Right lung (tissue), 10 donors: ENCODE measurements at places on chromosomes 4 and X.

DNA sequence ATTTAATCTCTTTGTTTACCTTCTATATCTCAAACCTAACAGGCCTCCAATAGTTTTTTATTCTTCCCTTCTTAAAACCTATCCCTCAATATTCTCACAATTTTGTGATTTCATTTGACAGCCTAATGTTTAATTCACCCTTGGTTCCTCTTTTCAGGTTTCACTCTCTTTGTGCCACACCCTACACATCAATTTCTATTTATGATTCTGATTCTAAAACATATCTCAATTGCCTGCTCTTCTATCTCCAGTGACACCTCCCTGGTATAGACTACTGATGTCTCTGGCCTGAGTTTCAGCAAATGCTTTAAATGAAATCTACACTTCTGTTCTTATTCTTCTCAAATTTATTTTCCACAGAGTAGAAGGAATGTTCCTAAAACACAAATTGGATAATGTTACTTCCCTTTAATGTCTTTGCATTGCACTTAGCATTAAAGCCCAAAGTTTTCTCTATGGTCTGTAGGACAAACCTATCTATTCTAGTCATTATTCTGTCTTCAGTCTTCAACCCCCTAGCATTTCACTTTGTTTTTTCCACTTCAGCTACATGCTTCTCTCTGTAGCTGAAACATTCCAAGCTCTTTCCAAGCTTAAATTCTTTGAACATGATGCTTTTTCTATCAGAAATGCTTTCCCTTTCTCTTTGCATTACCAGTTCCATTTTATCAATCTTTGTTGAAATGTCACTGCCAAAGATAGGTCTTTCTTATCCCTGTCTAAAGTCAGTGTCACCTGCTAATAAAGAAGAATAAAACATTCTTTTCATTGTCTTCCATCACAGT is 622.0 kb downstream of the CENPC start:
- no peak for DNase-seq

DNA sequence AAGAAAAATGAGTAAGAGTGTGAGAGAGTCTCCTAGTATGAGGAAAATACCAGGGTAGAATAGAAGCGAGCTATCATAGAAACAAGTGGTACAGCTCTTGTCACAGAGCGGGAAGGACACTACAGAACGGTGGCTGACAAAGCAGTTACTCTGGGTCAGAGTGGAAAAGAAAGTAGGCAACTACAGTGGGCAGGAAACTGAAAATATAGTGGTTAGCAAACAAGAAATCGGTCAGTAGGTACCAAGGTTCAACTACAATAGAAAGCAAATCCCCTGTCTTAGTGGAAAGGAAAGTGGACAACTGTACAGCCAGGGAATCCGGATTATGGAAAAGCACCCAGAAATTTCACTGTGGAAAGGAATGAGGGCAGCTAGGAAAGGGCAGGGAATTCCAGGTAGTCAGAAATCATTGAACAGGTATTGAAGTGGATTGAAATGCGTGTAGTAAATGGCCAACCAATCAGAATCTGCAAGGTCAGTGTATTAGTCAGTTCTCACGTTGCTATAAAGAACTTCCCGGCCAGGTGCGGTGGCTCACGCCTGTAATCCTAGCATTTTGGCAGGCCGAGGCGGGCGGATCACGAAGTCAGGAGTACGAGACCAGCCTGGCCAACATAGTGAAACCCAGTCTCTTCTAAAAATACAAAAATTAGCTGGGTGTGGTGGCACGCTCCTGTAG is 219.6 kb upstream of the DIAPH2 start:
- DNase-seq: no peak

- DNase-seq: no peak
These were observed 723.2 kb upstream of the AGA start for GRCh38 chr4:178165251-178165950.

- no peak for DNase-seq
These were observed 74.4 kb downstream of the HTT start for GRCh38 chr4:3148926-3149325.

GRCh38 chr4:148965080-148965479 is 522.9 kb upstream of the NR3C2 start:
- no peak for DNase-seq

GRCh38 chrX:112450810-112451209 is 228.9 kb downstream of the LHFPL1 start:
- no peak for DNase-seq

DNA sequence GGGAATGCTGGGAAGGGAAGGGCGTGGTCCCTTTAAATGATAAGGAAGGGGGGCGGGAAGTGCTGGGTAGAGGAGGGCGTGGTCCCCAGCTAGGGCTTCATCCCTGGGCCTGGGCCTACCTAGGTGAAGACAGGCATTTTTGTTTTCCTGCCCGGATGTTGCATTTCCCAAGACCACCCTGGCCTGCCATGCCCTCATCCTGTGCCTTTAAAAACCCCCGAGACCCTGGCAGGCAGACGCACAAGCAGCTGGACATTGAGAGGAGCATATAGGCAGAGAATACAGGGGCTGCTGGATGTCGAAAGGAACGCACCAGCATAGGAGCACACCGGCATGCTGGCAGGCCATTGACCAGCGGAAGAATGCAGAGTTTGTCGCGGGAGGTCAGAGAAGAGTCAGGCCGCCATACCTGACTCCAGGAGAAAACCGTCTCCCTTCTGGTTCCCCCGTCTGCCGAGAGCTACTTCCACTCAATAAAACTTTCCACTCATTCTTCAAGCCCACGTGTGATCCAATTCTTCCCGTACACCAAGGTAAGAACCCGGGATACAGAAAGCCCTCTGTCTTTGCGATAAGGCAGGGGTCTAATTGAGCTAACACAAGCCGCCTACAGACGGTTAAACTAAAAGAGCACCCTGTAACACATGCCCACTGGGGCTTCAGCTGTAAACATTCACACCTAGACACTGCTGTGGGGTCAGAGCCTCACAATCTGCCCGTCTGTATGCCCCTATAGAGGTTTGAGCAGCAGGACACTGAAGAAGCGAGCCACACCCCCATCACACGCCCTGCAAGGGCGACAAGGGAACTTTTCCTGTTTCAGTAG is 2.9 kb upstream of the AGA start:
- no peak for DNase-seq

- no peak for DNase-seq
These were observed 14.7 kb downstream of the GRPR start for GRCh38 chrX:16138108-16138427.

DNA sequence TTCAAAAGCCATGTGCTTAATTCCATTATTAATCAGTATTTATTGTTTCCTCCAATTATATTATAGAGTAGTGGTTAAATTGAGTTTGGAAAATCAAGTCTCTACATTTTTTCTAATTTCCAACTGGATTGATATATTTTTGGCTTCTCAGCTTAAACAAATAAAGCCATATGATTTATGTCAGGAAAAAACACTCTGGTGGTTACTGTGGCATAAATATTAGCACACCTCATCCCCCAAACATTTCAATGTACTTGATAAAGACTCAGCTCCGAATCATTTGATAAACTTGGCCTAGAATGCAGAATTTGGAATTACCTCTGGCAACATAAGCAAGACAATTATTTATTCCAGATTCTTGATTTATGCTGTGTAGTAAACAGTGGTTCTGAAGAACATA is 2313.8 kb downstream of the ARAP2 start:
- DNase-seq: no peak

DNA sequence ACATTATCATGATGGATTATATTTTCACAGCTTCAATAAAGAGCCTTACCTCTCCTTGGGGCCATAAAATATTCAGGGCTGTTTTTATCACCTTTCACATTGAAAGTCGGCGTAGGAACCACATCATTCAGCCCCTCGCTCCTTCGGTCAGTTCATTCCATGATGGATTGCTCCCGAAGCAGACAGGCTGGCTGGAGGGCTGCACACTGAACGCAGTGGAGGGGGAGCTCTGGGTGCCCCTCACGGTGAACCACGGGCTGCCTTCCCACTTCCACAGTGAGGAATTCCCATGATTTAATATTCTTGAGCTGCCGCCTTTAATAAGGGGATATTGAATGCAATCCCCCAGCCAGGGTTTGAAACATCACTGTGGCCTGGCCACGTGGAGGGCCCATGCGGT is 16.0 kb downstream of the PPP2R2C start:
- no peak for DNase-seq

DNA sequence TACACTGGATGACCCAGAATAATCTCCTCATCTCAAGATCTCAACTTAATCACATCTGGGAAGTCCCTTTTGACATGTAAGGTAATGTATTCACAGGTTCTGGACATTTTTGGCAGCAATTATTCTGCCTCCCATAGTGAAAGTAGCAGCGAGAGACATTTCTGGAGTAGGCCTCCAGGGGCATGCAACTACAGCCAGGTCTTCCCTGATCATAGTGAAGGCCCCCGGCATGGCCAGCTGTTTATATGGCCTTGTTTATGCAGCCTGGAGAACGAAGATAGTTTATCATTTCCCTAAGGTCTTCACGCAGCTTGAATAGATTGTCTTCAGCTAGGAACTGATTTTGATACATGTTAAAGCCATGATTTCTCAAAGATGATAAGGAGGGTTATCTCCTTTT is 139.9 kb downstream of the RNF150 start:
- no peak for DNase-seq

DNA sequence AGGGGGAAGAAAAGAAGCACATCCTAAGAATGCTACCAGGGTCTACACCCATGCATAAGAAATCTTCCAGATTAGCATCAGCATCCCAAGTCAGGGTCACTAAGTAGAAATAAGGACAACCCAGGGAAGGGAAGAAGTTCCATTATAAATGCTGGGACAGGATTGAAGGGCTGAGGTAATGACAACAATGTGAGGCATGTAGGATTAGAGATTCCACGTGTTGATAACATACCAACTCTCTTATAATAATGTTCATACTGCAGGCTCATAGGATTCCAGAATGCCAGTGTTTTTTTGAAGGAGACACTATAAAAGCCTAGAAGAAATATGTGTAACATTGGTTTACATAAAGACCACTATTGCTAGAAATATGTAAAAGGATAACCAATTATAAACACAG is 201.2 kb downstream of the MID1IP1 start:
- no peak for DNase-seq

GRCh38 chr4:121071640-121072223 is 603 bp downstream of the NDNF start:
- no peak for DNase-seq

DNA sequence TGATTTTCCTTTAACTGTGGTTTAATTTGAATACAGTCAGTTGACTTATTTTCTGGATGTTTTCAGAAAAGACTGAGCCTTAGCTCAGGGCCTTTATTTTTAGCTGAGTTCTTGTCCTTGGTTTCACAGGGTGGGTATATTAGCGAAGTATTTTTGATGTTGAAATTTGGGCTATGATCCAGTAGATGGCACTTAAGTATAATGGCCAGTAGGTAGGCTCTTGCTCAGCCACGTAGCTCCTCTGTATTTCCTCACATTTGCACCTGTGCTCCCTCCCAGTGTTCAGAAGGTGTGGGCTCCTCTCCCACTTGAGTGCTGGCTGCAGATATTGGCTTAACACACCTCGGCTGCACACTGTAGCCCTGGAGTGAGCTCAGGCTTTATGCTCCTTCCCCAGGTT is 549.9 kb upstream of the AMOT start:
- DNase-seq: no peak

DNA sequence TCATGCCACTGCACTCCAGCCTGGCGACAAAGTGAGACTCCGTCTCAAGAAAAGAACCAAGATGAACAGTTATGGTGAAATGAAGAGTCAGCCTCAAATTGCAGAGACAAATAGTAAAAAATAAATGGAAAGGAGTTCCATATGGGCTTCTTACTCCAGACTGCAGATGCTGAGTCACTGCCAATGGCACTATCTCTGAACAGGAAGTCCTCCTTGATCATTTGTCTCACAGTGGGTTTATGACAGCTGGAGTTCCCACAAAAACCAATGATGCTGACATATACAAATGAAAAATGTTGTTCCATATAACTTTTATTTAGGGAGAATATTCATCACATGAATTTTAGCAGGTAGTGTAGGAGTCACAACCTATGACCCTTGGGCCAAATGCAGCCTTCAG is 631.6 kb downstream of the PCDH18 start:
- no peak for DNase-seq

- no peak for DNase-seq
These were observed 48.3 kb downstream of the MEPE start for GRCh38 chr4:87881115-87881514.

- DNase-seq: no peak
These were observed 442.9 kb upstream of the BOD1L1 start for GRCh38 chr4:14070289-14070880.

DNA sequence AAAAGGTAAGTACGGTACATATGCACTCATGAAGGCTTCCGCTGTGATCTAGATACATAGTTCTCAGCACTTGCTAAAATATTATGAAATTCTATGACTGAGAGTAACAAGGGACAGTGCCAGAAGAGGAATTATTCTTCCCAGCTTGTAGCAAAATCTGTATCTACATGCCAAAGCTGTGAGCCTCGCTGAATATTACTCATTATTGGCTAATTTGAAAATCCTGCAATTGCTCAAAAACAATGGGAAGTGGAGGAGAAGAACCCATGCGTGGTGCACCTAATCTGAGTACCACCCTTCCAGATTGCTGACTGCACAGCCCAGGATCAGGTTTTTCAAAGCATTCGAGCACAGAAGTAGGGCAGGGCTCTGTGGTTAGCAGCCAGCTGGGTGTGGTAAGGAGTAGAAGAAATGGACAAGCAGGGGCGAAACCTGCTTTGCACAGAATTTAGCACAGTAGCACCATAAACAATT is 17.4 kb upstream of the PDCL2 start:
- no peak for DNase-seq

GRCh38 chr4:181950372-181951127 is 292.7 kb upstream of the TENM3 start:
- DNase-seq: no peak

- no peak for DNase-seq
These were observed 13.1 kb upstream of the NDST4 start for GRCh38 chr4:115126491-115126890.

GRCh38 chr4:182213004-182213403 is 30.2 kb upstream of the TENM3 start:
- no peak for DNase-seq

- peak; percentile 64 for DNase-seq
These were observed 941 bp downstream of the CCKAR start for GRCh38 chr4:26489101-26489985.

GRCh38 chr4:151266497-151266896 is 10.5 kb upstream of the PRSS48 start:
- DNase-seq: no peak

DNA sequence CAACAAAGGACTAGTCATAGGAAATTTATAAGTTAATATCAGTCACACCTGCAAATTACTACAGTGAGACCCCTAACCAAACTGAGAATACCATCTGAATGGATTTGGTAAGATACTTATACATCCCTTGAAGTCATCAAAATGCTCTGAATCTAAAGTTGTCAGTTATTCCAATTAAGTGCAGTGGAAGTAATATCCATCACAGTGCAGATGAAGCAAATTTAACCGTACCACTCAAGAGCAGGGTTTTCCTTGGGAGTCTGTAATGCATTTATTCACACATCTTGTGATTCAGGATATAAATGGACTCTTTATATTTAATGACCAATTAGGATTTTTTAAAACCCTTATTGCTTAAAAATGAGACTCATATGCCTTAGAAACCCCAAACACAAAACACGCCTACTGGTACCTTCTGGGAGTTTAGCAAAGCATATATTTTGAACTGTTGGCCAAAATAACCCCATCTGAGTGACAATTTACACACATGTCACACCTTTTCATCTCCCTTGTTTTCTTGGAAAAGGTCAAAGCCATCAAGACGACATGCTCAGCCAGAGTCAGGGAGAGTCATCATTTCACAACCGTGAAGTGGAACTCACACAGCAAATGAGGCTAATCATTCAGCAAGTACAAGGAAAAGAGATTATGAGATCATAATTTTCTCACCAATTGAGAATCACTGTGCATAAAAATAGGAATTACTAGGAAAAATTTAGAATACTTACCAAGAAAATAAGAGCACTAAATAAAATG is 303.7 kb downstream of the HNRNPD start:
- no peak for DNase-seq
